ENCODE measurements at places on chromosomes 5 and 9.
A peak's percentile ranks its signal among the peaks of the same experiment; 100 is the strongest.

- no peak for DNase-seq
Measured at GRCh38 chr9:114538241-114538640, 33.0 kb upstream of the WHRN start.

GRCh38 chr5:54881286-54882005 lies 103.9 kb downstream of the ESM1 start:
- DNase-seq = no peak

- DNase-seq = no peak
Measured at GRCh38 chr9:96492993-96493531, 43.1 kb downstream of the HABP4 start.

DNA sequence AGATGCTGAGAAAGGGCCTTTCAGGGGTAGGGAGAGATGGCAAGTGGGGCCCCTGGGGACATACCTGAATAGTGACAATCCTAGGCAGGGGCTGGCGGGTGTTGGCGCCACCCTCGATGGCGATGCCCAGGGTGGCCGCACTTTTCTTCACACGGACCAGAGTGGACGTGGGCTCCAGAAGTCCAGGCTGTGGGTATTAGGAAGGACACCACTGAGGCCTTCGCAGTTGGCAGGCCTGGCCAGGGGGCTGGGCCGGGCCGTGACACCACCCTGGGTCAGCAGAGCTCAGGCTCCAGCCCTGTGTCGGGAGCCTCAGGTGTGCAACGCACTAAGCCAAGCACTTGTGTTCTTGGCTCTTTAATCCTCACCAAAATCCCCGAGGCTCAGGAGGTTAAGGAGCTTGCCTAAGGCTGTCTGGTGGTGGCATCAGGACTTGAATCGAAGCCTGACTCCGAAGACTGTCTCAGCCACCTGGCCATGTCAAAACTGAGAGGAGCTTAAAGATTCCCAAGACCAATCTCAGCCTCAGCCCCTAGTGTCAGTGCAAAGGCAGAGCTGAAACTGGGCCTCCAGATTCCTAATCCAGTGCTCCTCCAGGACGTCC lies 15.5 kb upstream of the AKNA start:
- DNase-seq = no peak

- no peak for DNase-seq
Measured at GRCh38 chr5:79736528-79737514, 47.2 kb downstream of the CMYA5 start.

GRCh38 chr5:142500227-142500905 lies 175.5 kb upstream of the SPRY4 start:
- no peak for DNase-seq

DNA sequence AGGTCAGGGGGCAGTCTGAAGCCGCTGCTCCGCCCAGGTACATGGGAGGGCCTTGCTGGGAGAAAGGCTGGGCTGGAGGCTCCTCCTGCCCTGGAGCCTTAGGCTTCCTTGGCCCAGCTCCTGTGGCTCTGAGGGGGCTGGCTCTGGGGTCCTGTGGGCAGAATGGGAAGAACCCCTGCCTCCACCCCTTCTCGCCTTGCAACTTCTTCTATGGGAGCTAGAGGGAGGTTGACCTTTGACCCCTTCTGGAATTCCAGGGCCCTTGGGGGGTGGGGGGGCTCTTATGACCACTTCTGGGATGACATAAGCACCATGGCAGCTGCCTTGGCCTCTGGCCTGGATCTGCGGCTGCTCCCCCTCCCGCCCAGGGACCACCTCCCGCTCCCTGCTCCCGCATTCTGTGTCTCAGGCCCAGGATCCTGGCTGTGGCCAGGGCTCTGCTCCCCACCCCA lies 32.2 kb downstream of the IER5L start:
- peak; percentile 98 for DNase-seq

DNA sequence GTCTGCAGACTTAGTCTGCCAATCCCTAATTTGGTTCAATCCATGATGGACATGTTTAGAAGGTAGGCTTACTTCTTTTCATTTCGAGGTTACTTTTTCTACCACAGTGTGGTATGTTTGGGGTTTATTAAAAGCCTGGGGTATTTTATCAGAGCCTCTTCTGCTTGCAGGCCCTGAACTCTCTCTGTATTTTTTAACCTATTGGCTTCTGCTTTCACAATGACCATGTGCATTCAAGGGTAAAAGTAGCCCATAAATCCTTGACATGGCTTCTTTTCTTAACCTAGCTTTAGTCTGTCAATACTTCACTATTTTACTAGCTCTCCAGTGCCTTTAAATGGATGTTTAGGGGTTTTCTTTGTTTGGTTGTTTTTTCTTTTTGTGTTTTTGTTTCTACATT lies 286.6 kb downstream of the FER start:
- DNase-seq = no peak

DNA sequence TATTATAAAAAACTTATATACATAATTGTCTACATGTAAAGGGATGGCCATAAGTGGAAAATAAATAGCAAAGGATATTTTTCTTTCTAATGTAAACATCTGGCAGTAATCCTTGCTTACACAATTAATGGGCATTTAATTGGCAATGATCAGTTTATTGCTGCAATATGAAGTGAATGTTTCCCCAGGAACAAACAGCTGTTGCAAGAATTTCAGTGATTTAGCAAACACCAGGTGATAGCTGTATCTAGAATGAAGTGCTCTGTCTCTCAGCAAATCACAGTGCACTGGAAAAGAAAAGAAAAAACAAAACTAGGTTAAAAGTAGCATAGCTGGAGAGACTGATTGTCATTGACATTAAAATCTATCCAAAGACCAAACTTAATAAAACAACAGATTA lies 594.5 kb upstream of the ARRDC3 start:
- DNase-seq = no peak

DNA sequence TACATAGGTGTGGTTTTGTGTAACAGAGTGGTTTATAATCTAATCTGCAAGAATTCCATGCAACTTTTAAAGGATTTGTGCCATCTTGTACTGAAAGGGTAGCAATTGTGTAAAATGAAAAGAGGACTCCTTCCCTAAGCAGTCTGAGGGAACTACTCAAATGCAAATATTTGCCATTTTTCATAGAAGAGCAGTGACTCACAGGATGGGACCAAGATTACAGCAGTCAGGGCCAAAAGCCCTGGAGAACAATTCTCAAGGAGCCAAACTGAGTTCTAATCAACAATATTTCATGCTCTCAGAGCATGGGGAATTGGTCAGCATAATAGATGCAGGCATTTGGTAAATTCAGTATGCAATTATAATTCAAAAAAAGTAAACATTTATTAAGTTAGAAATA lies 495.8 kb downstream of the CHSY3 start:
- peak; percentile 76 for DNase-seq

- no peak for DNase-seq
Measured at GRCh38 chr5:167150661-167151060, 1140.8 kb upstream of the WWC1 start.

DNA sequence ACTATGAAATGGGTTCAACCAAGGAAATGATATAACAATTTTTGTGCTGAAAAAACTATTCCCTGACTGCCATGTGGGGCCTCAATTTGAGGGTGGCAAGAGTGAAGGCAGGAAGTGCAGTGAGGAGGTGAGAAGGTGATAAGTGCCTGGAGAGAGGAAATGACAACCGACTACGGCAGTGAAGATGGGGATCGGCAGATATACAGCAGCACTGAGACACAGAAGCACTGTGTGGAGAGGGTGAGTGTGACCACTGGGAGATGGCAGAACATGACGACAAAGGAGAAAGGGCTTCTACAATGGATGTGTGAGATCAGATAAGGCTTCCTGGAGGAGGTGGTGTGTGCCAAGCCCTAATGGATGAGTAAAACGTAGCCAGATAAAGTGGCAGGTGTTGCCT lies 271.8 kb downstream of the TRIM32 start:
- DNase-seq = no peak

- no peak for DNase-seq
Measured at GRCh38 chr9:100581661-100582060, 3.8 kb downstream of the CAVIN4 start.

- DNase-seq = no peak
Measured at GRCh38 chr5:29229461-29229860, 1964.0 kb upstream of the CDH6 start.
